ENCODE measurements at places on chromosomes 3 and 15.

GRCh38 chr15:96165775-96166174 is 164.7 kb upstream of the NR2F2 start:
- DNase-seq, result no peak

- peak; percentile 30 for DNase-seq
Observed at GRCh38 chr3:179450901-179451264, 387 bp downstream of the GNB4 start.

DNA sequence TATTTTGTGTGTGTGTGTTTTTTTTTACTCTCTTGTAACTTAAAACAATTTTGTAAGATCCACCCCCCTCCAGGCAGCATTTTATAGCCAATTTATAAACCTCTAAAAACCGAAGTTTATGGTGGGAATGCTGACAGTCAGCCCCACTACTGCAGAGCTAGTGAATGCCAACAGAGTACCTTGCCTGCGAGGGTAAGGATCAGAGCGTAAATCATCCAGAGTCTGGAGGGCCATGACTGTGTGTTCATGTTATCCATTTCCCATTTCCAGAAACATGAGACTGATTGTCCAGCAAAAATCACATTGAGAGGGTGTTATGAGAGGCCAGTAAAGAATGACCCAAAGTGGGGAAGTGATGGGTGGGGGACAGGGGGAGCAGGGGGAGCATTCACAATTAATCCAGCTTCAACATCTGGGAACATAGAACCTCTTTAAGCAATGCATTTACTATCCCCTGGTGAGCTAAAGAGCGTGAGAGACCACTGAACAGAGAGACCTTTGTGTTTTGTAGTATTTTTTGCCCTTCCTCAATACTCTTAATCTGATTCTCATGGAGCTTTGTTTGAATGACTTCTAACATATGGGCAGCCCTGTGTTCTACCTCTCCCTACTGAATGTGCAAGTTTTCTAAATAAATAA is 464.5 kb downstream of the RBMS3 start:
- no peak for DNase-seq

- no peak for DNase-seq
Observed at GRCh38 chr3:147049821-147050220, 356.5 kb downstream of the ZIC4 start.

GRCh38 chr3:160464321-160464720 is 14.7 kb upstream of the TRIM59 start:
- peak; percentile 53 for DNase-seq

DNA sequence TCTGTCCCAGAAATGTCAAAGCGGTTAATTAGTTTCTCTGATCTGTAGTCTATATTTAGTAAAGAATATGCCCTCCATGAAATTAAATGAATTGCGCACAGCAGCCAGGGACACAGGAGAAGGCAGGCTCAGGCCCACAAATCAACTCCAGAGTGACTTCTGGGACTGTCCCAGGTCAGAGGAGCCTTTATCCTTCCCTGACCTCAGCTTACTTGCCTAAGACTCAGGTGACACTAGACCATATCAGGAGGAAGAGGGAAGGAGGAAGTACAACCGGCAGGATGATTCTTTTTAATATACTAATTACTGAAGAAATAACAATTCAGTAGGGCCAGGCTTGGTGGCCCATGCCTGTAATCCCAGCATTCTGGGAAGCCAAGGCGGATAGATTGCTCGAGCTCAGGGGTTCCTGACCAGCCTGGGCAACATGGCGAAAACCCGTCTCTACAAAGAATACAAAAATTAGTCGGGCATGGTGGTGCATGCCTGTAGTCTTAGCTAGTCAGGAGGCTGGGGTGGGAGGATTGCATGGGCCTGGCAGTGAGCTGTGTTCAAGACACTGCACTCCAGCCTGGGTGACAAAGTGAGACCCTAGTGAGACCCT is 1.8 kb upstream of the GPR15 start:
- no peak for DNase-seq

DNA sequence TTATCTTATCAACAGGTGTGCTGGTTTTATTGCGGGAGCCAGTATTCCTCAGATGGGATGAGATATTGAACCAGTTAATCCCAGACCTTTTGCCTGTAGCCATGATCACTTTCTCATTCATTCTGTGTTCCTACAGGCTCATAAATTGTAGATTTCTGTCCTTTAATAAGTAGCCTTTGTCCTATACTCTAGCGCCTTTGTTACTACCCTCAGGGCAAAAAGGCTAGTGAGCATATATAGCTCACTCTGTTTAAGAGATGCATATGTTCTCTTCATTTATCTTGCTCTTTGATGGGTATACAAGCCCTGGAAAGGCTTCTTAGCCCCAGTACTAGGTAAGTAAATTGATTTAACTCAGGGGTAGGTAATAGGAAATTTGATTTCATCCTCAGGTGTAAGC is 95.1 kb downstream of the OXSM start:
- no peak for DNase-seq

GRCh38 chr15:55126111-55126510 is 70.6 kb downstream of the RSL24D1 start:
- no peak for DNase-seq
